ENCODE measurements at places on chromosomes 3 and 15. TPM values are rescaled to one million over a fixed set of nuclear protein-coding genes. Genes with fewer than 3 reads are reported as not detected.
A peak's percentile ranks its signal among the peaks of the same experiment; 100 is the strongest.

The GTF2A2 gene
- total RNA-seq = 78.4 TPM

The GOLGA6L1 gene
- not detected for total RNA-seq

The TICRR gene
- total RNA-seq = 14.9 TPM

The DHFR2 gene
- 3.4 TPM for total RNA-seq

The MESP2 gene
- total RNA-seq = 0.88 TPM

The RTP1 gene
- not detected for total RNA-seq

The CLRN1 gene
- total RNA-seq = not detected

The RTP3 gene
- total RNA-seq = not detected

The LMAN1L gene
- total RNA-seq = not detected

The HESX1 gene
- total RNA-seq = not detected

The ARID3B gene
- total RNA-seq = 7.9 TPM

The CPN2 gene
- total RNA-seq = not detected

The MLF1 gene
- total RNA-seq = 11.6 TPM

The GOLGA8G gene
- not detected for total RNA-seq

The ADCY5 gene
- total RNA-seq = 0.14 TPM

The DUOX2 gene
- total RNA-seq = 0.39 TPM

The MUC20 gene
- 0.28 TPM for total RNA-seq

The ARL6 gene
- total RNA-seq = 7.9 TPM

GRCh38 chr3:64082961-64083541 is 59.8 kb upstream of the PSMD6 start:
- DNase-seq = no peak

- DNase-seq = no peak
These were observed 234.0 kb downstream of the RBMS3 start for GRCh38 chr3:29514912-29515311.

DNA sequence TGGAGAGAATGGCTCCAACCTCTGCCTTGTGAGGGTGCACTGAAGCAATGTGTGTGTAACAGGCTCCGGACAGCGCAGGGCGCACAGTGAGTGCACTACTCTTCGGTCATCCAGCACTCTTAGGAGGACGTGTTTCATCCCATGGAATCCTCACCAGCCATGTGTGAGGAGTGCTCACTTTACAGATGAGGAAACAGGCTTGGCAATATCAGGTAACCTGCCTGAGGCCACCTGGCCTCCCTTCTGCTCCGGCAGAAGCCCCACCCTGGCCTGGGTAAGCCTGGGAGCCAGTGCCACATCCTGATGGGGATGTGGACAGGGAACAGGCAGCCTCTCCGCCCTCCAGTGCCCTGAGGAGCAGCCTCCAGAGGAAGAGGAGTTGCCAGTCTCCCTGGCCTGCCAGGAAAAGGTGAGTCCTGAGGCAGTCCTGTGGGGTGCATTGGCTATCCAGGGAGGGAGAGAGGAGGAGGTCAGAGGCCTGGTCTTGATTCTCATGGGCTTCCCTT is 39.4 kb upstream of the LIMD1 start:
- no peak for DNase-seq

DNA sequence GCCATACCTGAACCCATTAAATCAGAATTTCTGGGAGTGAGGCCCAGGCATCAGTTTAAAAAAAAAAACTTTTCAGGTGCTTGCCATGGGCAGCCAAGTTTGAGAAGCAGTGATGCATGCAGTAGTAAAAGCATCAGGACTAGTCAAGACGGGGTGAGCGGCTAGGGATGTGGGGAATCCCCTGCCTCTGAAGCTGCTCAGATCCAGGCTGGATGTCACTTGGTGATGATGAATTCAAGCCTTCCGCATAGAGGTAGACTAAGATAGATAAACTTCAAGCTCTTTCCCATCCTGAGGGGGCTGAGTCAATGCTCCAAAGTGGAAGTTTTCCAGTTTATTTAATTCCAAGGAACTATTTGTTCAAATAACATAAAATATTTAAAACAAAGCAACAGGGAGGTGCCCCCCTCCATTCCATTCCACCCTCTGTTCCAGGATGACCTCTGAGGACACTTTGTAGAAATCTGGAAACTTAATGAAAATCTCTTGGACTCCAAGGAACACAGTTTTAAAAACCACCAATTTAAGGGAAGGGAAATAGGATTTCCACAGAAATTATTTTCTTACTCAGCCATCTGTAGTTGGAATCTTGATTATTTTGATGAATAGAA is 100.4 kb upstream of the NR2E3 start:
- no peak for DNase-seq

GRCh38 chr15:82554849-82555248 is 14.6 kb upstream of the RPS17 start:
- DNase-seq = no peak

- DNase-seq = no peak
These were observed 38.5 kb downstream of the SCN11A start for GRCh38 chr3:39013289-39013688.

DNA sequence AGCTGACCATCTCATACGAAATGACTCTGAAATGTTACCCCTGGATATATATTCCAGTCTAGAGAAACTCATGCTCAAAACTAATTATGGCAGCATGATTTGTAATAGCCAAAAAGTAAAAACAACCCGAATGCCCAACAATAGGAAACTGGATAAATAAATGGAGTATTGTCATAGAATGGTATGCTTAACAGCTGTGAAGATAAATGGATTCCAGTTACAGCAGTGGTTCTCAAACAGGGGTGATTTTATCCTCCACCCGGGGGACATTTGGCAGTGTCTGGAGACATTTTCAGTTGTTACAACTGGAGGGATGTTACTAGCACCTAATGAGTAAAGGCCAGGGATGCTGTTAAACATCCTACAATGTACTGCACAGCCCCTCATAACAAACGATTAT is 52.3 kb upstream of the PIAS1 start:
- no peak for DNase-seq

GRCh38 chr3:134057006-134057653 is 27.4 kb upstream of the SLCO2A1 start:
- DNase-seq = peak; percentile 11

- no peak for DNase-seq
These were observed 2.5 kb upstream of the PLA2G4F start for GRCh38 chr15:42158941-42159340.

GRCh38 chr3:5347486-5347885 is 160.0 kb downstream of the EDEM1 start:
- no peak for DNase-seq

- DNase-seq = no peak
These were observed 300.6 kb upstream of the KCNH8 start for GRCh38 chr3:18847583-18848197.

DNA sequence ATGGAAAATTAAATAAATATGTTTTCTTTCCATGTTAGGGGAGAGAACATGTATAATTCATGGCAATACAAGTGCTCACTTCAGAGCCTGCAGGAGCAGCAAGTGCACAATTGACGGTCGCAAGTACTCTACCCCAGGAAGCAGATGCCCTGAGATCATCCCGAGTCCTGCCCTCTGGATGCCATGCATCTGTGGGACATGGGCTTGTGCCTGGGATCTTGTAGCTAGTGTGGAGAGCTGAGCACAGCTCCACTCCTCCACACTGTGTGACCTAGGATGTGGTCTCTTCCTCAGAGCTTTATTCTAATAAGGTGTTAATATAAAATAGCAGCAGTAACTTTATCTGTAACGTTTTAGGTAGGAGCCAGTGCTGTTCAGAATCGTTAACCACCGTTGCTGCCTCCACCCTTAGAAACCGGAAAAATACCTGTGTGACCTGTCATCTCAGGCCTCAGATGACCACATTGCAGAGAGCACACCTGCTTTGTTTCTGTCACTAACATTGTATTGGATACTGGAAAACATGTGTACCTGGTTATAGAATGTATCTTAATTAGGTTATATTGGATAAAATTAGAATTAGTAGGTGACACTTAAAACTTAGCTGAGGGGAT is 105.0 kb upstream of the GOLGA6L6 start:
- no peak for DNase-seq

DNA sequence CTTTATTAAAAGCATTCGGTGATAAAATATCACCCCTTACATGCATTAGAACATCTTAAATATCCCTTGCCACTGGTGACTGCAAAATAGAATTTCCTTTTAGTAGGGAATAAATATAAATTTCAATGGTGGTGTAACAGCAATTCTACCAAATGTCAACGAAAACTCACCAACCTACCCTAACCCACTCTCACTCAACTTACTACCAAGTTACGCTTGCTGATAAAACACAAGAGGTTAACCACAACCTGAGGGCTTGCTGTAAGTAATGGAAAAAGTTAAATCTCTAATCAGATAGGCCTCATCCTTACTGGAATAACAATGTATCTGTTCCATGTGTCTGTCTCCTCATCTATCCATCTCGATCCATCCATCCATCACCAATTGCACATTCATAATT is 274.7 kb downstream of the FOXP1 start:
- no peak for DNase-seq

DNA sequence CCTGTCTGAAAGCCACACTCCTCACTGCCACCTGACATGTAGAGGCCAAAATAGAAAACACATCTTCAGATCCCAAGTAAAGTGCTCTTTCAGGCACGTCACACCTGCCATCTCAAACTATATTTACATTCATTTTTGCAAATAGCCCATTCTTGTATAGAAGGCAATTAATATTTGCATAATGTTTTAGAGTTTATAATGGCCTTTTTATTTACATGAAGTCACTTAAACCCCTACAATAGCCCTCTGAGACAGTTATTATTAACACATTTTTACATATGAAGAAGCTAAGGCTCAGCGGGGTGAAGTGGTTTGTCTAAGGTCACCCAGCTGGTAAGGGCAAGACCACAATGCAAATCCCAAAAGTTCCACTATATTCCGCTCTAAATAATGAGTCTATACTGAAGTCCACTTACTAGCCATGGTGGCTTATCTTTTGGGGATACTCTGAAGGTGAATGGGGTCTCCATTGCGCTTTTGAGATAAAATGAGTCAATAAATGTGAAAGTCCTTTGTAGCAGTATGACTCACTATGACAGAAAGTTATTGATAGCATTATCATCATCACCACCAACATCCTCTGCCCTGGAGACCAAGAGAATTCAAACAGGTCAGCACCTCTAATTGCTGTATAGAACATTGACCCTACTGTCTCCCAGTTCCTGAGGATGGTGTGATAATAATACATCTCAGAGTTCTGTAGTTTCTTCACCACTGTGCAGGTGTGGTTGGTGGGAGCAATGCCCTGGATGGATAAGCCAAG is 155.9 kb upstream of the BCL6 start:
- DNase-seq = no peak

DNA sequence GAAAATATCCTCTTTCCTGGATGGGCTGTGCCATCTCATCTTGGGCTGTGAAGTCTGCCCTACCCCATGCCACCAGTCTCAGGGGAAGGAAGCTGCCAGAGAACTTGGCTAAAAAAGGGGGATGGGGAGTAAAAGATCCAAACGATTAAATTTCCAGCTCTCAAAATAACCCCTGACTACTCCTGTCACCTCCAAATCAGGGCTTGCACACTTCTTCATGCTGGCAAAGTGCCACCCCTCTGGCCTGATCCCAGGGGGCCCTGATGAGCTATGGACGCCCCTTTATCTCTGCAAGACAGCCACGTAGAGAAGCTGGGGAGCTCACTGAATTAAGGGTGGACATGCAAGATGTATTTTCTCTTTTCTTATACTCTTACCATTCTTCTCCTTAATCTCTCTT is 1.2 kb upstream of the MLF1 start:
- DNase-seq = no peak

GRCh38 chr3:155495387-155495786 is 201.9 kb upstream of the STRIT1 start:
- DNase-seq = no peak

- no peak for DNase-seq
These were observed 148.3 kb upstream of the NPHP3 start for GRCh38 chr3:132870541-132870940.

- no peak for DNase-seq
These were observed 10.5 kb upstream of the EIF4A2 start for GRCh38 chr3:186772701-186773417.

GRCh38 chr15:47486040-47486439 is 231.3 kb upstream of the SEMA6D start:
- no peak for DNase-seq

- DNase-seq = no peak
These were observed 220.3 kb downstream of the ATP8B4 start for GRCh38 chr15:49898575-49899283.

GRCh38 chr15:38670128-38671005 is 105.8 kb upstream of the RASGRP1 start:
- DNase-seq = no peak

- DNase-seq = peak; percentile 56
These were observed 30.6 kb upstream of the CERS3 start for GRCh38 chr15:100559330-100559729.

- DNase-seq = no peak
These were observed 305.6 kb upstream of the LRRFIP2 start for GRCh38 chr3:37479981-37480380.

GRCh38 chr3:492586-493316 is 296.2 kb downstream of the CHL1 start:
- no peak for DNase-seq

- no peak for DNase-seq
These were observed 273.3 kb downstream of the SLC9A9 start for GRCh38 chr3:143574933-143575332.

- DNase-seq = no peak
These were observed 22.9 kb downstream of the PRR20G start for GRCh38 chr3:127264794-127265514.

DNA sequence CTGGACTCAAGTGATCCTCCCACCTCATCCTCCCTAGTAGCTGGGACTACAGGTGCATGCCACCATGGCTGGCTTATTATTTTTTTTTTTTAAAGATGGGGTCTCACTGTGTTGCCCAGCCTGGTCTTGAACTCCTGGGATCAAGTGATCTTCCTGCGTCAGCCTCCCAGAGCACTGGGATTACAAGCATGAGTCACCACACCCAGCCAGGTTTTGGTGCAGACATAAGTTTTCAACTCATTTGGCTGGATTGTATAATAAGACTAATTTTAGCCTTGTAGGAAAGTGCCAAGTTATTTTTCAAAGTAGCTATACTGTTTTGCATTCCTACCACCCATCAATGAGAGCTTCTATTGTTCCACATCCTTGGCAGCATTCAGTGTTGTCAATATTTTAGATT is 32.1 kb downstream of the BUB1B start:
- DNase-seq = no peak

DNA sequence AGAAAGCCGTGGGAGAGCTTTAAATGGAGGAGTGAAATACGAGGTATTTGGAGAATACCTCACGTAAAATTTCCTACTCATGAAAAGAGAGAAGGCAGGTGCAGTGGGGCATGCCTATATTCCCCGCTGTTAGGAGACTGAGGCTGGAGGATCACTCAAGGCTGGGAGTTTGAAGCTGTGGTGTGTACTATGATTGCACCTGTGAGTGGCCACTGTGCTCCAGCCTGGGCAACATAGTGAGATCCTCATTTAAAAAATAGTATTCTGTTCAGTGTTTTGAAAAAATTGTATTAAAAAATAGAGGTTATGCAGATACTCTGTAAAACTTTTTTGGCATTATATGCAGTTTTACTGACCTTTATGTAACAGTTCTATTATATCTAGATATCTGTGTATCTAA is 20.0 kb downstream of the UBE2E1 start:
- DNase-seq = no peak

GRCh38 chr15:82810890-82811426 is 1.5 kb downstream of the WHAMM start:
- DNase-seq = no peak

Measured in foreskin keratinocyte (primary cell).